ENCODE measurements at places on chromosomes 6 and 20. TPM values are rescaled to one million over a fixed set of nuclear protein-coding genes. Genes with fewer than 3 reads are reported as not detected.

- no peak for DNase-seq
- no peaks in the 10 kb centered on the region for H3K4me1 ChIP-seq
- no peaks in the 10 kb centered on the region for H3K27me3 ChIP-seq
- no peak overlapping the region for H3K27ac ChIP-seq
- H3K36me3 ChIP-seq: no peaks in the 10 kb centered on the region
These were observed 32.6 kb downstream of the BMP6 start for GRCh38 chr6:7758456-7758855.

DNA sequence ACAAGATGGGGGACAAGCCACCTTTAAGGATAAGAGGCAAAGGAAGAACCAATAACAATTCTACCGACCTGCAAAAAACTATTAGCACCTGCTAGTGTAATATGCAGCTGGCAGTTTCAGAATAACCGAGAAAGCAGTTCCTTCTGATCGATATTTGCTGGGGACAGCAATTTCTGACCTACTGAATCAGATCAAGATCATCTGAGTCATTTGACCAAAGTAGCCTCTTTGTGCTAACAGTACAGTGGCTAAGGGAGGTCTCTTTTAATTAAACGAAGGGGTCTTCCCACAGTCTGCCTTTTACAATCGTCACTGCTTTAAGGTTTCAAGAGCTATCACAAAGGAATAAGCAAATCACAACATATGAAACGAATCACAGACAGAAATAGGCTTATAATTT, 318.9 kb downstream of the BTBD9 start:
- H3K27ac ChIP-seq: no peak overlapping the region
- no peaks in the 10 kb centered on the region for H3K27me3 ChIP-seq
- no peaks in the 10 kb centered on the region for H3K4me1 ChIP-seq
- no peaks in the 10 kb centered on the region for H3K36me3 ChIP-seq
- no peak overlapping the region for H3K4me3 ChIP-seq

DNA sequence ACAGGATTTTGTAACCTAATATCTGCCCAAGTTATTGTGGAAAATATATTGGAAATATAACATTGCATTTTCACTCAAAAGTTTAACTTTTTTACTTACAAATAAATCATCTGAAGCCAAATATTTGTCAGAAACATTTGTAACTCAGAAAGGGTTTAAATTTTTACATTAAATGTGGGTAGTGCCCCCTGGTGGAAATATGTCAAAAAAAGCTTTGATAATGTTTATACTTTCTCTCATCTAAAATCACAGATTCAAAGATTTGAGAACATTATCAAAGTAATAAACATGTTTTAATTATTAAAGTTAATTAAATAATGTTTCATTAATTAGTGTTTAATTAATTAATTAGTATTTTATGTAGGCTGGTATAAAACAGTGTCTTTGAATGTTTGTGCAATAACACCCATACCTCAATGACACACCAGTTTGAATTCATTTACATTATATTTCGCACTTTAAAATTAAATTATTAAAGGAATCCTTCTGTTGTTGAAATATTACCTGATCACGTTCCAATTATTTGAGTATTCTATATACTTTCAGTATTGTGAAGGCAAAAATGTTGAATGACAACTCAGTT, 320.1 kb upstream of the FKBP1C start:
- no peaks in the 10 kb centered on the region for H3K36me3 ChIP-seq
- H3K4me1 ChIP-seq: no peaks in the 10 kb centered on the region
- H3K27me3 ChIP-seq: no peaks in the 10 kb centered on the region
- no peak overlapping the region for H3K4me3 ChIP-seq
- H3K27ac ChIP-seq: no peak overlapping the region
- DNase-seq: no peak

The MAN1A1 gene
- 17.9 TPM for total RNA-seq

The APCDD1L gene
- total RNA-seq: 0.46 TPM

Data from prostate gland (tissue), 2 donors.